ENCODE measurements at places on chromosomes 2 and 18.

DNA sequence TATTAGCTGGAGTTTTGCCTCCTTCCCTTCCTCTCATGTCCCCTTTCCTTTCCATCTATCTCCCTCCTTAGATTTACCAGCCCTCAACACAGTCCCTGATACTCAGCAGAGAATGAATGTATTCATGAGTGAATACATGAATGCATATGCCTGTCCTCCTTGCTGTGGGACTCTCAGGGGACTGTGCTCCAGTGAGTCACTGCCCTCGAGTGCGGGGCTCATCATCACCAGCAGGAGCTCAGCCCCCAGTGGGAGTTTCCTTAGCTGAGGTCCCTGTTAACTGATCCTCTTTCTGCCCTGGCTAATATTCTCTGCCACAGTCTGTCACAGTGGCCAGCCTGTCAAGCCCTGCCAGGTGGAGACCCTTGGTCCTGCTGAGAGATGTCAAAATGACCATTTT, 104.9 kb upstream of the LHCGR start:
- DNase-seq, result no peak

DNA sequence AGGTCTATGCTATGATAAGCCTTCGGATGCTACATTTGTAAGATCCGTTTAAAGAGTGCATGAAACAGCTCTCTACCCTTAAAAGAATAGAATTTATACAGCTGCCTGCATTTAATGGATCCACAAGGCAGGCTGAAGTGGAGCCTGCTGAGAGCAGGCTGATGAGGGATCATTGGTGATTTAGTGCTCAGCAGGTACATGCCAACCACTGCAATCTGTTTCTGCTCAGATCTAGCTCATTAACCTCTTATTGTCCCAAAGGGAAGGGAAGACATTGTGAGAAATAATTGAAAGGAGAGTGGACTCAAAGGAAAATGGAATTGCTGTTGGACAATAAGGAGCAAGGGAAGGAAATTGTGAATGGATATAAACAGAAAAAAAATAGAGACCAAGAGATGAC, 822.6 kb downstream of the TRIB2 start:
- DNase-seq, result no peak

GRCh38 chr18:70284976-70285620, 3.7 kb upstream of the SOCS6 start:
- no peak for DNase-seq

DNA sequence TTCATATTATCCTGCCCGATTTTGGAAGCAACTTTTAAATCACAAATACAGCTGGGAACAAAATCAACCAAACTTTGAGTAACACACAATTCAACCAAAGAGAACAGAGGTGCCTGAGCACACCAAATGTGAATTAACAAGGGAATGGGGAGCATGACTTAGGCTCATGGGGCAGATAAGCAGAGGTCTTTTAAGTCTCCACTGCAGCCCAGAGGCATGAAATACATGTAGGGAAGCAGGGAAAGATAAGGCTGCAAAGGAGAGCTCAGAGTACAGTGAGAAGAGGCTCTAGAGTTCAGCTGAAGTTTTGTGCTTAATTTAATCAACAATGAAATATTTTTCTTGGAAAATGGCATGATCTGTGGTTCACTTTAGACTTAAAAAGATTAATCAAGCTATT, 49.0 kb downstream of the CYTIP start:
- no peak for DNase-seq

DNA sequence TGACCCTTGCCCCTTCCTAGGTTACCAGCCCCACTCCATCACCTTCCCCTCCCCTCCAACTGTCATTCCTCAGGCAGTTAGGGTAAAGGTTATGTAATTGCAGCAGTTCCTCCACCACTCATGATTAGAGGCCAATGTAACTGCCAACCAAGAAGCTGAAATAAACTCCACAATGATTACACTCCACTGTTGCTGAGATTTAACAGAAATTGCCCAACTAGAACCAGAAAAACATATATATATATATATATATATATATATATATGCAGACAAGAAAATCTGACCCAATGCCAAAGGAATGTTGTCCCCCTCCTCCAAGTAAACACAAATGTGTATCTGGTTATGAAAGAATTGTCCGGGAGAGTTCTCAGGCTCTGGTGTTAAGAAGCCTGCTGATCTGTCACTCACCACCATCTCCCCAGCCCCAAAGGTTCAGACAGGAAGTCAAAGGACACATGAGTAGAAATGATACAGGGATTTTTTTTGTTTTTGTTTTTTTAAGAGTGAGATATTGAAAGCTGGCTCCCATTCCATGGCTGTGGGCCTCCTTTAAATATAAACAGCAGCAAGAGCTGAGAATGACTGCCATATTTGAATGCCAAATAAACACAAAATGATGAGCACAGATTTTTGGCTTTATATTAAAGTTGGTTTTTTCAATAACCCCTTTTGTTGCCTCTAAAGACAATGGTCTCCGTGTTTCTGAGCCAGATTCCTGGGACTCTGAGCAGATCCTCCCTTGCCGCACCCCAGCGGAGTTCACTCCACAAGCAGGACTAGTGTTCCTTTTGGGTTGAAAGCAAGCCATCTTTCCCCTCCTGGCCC, 127.2 kb upstream of the MAPRE2 start:
- no peak for DNase-seq

DNA sequence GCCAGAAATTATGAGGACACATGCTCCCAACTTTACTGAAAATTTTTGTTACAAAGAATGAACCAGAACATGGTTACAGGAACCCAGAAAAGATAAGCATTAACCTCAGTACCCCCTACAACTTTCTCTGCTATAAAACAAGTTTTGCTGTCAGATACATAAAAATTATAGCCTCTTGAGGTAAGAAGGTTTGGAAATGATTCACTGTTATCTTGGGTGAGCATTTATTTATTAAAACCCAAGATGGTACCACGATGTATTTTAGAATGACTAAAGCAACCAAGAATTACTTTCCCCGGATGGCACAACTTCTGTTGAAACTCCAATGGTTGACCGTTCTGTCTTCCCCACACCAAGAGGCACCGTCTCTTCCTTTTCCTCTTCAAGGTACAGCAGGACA, 72.9 kb downstream of the RBMS1 start:
- no peak for DNase-seq

GRCh38 chr2:181457121-181457740, at the start of gene ITGA4:
ITGA4 (plus strand) TSS chr2:181457386; CDS start chr2:181457655, 269 bp downstream.
- peak; percentile 86 for DNase-seq

DNA sequence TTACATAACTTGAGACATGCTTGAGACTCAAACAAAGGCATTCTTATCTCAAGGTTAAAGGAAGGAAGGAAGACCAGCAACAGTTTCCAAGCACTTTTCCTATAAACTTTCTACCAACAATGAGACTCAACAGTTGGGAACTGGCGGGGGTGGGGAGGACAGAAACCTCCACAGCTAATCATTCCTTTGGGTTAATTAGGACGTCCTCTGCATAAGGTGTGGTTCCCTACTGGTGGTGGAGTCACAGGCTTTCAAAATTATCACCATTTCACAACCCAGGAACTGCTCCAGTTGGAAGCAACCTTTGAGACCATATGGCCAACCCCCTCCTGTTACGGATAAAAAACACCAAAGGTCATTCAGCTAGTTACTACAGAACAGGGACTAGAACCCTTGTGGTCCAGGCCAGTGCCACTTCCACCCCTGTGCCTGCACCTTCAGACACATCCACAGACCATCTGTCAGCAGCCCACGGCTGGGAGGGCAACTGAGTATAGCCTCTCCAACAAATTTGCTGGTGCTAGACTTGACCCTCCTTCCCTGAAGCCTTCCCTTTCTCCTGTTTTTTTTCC, 30.1 kb upstream of the ATL2 start:
- DNase-seq, result no peak
